HT-29 (cell line): ENCODE measurements at places on chromosomes 1 and 21.

DNA sequence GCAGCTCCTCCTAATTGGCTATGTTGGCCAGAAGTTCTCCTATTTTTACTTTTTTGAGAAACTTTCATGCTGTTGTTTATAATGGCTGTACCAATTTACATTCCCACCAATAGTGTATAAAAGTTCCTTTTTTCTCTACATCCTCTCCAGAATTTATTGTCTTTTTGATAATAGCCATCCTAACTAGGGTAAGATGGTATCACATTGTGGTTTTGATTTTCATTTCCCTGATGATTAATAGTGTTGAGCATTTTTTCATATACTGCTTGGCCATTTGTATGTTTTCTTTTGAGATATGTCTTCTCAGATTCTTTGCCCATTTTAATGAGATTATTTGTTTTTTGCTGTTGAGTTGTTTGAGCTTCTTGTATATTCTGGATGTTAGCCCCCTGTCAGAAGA is 46.8 kb downstream of the NTMT2 start:
- DNase-seq = no peak

DNA sequence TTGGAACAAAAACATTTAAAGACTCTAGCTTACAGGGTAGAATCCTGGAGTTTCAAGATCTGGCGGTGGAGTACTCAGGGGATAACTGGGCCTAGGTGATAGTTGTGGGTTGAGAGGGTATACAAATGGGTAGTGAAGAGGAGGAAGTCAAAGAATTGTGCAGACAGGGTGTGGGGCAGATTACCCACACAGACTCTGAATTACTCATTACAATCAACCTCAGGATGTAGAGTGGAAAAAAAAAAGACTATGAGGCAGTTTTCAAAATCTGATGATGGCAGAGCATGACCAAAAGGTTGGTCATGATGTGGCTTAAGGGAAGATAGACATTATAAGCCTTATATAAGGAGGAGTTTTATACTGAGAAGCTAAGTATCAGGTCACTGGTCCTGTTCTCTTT is 44.1 kb upstream of the GLIS1 start:
- no peak for DNase-seq

- no peak for DNase-seq
These were observed 2.6 kb upstream of the TAGLN2 start for GRCh38 chr1:159927849-159928431.

GRCh38 chr1:151715726-151716404 is 738 bp downstream of the CELF3 start:
- no peak for DNase-seq
